ENCODE measurements at places on chromosomes 5 and 9. TPM values are rescaled to one million over a fixed set of nuclear protein-coding genes. Genes with fewer than 3 reads are reported as not detected.

Gene IL17B
- not detected for total RNA-seq

Gene NSG2
- total RNA-seq: 0.08 TPM

Gene ELAVL2
- not detected for total RNA-seq

Gene SPOCK1
- 14.2 TPM for total RNA-seq

Gene KCNN2
- total RNA-seq: 0.06 TPM

Gene SUSD3
- 0.67 TPM for total RNA-seq

Gene IL3
- total RNA-seq: not detected

Gene ZNF346
- 11.3 TPM for total RNA-seq

Gene GABRA1
- not detected for total RNA-seq

Gene FOXD4L3
- total RNA-seq: 0.18 TPM

Gene ZNF879
- 0.80 TPM for total RNA-seq

Gene PLPP7
- 0.08 TPM for total RNA-seq

Gene HEMGN
- not detected for total RNA-seq
